NCI-H774 (cell line): ENCODE measurements at places on chromosomes 2 and 18.

GRCh38 chr2:164779383-164780057 lies 62.1 kb downstream of the COBLL1 start:
- no peak for DNase-seq

GRCh38 chr2:183162362-183162761 lies 38.1 kb downstream of the NUP35 start:
- no peak for DNase-seq

DNA sequence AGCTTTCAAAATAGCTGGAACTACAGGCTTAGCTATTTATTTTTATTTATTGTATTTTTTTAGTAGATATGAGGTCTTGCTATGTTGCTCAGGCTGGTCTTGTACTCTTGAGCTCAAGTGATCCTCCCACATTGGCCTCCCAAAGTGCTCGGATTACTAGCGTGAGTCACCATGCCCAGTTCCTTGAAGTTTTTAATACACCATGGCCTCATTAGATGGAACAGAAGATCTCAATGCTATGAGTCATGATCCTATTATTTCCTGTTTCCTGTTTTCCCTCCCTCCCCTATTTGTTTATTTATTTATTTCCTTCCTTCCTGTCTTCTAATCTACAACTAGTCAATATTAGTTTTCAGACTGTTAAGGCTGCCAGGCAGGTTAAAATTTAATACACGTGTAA lies 309.0 kb downstream of the CMPK2 start:
- DNase-seq = no peak

DNA sequence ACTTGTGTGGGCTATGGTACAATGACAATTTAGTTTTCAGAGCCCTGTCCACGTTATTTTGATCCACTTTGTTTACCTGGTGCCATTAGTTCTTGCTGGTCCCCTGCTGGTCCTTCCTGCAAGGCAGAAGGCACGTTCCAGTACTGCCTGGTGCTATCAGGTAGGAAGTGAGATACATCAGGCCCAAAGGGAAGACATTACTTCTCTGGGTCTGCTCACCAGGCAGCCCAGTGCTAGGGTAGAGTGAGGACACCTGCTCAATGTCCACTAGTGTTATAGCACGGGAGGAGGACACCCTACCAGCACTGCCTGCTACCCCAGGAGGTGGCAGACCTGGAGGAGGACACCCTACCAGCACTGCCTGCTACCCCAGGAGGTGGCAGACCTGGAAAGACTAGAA lies 23.7 kb downstream of the MARCO start:
- DNase-seq = no peak

DNA sequence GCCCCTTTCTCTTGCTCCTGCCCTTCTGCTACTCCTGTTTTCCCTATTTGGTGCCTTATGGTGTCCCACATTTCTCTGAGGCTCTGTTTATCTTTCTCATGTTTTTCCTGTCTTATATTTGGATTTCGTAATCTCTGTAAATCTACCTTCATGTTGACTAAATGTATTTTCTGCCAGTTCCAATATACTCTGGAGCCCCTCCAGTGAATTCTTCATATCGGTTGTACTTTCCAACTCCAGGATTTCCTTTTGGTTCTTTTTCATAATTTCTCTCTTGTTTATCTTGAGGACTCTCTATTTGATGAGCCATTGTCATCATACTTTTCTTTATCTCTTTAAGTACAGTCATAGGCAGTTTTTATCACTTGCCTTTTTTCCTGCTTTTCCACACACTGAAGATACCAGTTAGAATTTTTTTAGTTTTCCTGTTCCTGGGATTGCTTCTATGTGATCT lies 19.1 kb downstream of the SCLY start:
- DNase-seq = no peak

GRCh38 chr2:150485114-150485870 lies 2.2 kb downstream of the RND3 start:
- DNase-seq = peak; percentile 70

GRCh38 chr18:46294318-46294717 lies 190.1 kb downstream of the HAUS1 start:
- no peak for DNase-seq

DNA sequence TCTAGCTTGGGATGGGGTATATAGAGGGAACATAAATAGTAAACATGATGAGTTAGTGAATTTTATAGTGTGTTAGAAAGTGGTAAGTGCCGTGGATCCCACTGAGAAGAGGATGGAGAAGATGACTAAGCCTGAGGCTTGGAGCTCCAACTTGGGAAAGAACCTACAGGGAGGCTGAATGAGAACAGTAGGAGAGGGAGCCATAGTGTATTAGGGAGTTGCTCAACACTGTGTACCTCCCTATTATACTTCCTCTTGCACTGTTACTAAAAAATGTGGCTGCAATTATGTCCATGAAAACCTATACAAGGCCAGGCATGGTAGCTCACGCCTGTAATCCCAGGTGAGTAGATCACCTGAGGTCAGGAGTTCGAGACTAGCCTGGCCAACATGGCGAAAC lies 2.9 kb upstream of the SLC19A3 start:
- DNase-seq = no peak

DNA sequence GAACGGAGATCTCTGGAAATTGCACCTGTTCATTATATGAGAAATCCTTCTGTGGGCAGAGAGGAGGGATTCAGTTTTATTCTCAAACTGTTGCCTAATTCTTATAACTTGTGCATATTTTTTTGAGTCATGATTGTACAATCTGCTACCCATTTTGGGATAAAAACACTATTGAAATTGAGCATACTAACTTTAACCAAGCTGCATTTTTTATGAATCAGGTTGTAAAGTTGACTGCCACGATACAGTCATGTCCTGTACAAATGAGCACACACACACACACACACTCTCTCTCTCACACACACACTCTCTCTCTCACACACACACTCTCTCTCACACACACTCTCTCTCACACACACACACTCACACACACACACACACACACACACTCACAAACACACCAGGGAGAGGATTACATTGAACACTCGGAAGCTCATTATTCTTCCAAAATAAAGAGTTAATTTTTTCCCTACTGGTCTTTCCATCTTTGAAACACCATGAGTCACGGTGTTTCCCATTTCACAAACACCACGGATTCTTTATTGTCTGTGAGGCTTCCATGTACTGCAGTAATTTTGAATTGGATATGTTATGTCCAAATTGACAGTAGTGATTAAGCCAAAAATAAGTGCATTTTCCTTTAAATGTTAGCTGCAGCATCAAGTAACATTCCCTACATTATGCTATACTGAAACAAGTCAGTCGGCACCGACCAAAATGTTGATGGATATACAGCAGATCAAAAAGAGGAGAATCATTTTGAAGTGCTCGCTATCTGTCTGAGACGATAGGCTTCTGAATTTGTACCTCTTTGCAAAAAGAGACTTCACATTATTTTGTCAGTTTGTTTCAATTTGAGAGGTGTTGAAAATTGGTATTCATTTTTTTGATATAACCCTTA lies 216.9 kb downstream of the ARHGAP15 start:
- DNase-seq = no peak

GRCh38 chr2:658426-658825 lies 18.8 kb downstream of the TMEM18 start:
- DNase-seq = no peak

DNA sequence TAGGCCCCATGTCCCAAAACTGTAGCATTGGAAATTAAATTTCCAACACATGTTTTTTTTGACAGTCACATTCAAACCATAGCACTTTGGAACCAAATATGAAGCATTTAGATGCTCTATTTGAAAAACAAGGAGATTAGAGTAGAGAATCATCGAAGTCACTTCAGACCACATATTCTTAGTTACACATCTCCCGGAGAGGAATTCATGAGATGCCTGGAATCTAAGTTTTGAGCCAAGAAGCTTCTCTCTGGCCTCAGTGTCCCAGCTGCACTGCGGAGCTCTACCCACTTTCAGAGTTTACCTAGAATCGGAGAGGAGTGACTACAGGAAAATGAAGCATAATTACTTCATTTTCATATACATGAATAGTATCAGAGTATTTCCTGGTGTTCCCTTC lies 385.9 kb downstream of the TNS1 start:
- no peak for DNase-seq

DNA sequence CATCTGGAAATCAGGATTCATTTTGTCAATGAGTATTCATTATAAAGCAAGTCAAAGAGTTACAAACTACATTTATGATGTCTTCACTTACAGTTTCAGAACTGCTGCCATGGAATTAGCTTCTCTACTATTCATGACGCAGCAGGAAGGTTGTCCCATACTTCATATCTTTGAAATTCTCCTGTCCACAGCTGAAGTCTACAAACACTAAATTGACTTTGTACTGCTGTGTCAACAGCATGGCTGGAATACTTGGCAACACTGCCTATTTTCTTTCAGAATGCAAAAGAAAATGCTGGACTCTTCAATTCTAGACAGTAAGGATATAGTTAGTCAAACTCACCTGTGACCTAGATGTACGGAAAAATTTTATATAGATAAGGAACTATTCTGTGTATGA lies 44.6 kb upstream of the UNC80 start:
- DNase-seq = no peak

DNA sequence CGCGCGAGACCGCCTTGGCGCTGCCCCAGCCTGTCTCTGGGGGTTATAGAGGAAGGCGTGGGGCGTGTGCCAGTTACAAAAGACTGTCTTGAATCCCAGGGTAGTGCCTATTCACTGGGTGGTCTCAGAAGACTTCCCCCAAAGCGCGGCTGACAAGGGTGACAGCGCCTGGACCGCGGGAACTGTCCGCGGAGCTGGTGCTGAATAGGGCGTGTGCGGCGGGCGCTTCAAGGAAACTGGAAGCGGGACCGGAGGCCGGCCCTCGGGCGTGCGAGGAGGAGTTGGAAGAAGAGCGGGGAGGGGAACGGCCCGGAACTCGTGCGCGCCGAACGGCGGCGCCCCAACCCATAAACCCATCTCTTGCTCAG lies 2.3 kb downstream of the EGR4 start:
- no peak for DNase-seq

DNA sequence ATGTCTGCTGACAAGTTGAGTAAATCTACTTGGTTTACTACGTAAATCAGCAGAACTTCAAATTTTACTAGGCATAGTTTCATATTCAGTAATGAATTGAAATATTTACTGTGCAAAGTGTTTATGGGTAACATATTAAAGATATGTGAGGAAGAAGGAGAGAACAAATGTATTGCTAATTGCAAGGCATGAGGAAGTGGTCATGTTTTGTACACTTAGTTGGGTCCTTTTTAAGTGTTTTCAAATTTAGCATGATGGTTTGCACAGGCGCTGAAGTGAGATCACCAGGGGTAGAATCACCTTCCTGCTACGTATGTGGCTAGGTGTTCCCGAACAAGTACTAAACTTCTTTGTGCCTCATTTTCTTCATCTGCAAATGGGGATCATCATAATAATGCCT lies 1534.4 kb downstream of the LRP1B start:
- no peak for DNase-seq

DNA sequence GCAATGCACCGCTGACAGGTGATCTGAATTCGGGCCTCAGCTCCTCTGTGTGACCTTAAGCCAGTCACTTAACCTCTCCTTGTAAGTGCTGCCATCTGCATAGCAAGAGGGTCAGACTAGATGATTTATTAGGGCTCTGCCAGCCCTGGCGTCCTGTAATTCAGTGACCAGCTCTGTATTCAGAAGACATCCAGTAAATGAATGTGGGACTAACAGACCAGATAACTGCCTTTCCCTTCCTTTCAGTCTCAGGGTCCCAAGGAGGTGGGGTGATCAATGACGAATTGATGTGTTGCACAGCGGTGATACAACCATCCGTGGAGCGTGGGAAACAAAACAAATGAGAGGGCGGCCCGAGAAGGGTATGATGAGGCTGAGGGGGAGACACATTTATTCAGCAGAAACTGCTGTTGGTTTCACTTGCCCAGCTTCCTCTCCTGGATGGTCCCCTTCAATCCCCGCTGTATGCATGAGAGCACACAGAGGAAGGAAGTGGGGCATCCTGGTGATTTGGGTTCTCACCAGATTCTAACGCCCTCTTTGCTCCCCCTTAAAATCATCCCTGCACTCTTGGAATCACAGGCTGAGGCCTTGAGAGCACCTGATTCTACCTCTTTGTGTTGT lies 92.8 kb downstream of the VIT start:
- DNase-seq = no peak

- DNase-seq = no peak
Measured at GRCh38 chr2:239029958-239030357, 182.1 kb downstream of the TWIST2 start.

DNA sequence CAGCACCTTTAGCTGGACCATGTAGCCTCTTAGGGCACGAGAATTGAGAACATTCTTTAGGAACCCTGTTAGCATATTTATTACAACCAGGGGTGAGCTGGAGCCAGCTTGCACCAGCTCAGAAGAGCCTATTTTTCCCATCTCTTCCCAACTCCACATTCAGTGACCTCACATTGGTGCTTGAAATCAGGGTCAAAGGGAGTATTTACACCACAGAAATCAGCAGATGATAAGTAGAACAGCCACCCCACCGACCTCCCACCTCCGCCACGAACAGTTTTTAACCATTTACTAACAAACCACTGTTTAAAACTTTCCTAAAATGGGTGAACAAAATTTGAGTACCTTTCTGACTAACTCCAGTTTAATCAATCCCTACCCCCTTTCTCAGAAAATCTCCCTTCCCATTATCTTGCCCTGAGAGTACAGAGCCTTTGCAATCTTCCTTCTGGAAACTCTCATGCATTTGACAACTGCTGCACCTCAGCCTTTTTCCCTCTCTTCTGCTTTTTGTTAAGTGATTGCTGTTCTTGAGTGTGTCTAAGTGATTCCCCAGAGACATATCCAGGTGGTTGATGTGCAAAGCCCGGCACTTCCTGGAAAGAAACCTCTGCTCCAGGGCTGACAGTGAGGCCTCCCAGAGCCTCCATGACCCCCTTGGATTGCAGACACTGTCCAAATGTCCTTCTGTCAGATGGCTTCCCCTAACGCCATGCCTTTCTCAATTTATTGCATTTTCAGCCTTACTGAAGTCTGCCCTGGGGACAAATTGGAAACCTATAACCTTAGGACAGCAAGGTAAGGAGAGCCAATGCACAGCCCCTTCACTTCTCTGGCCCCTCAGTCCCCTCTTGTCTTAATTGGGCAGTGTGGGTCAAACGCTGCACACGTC lies 389.5 kb upstream of the TNP1 start:
- no peak for DNase-seq

GRCh38 chr2:27241761-27242613 lies 20.9 kb downstream of the SLC30A3 start:
- DNase-seq = no peak

GRCh38 chr2:235836491-235836911 lies 331.7 kb downstream of the GBX2 start:
- DNase-seq = no peak
